NCI-H1694 (cell line): ENCODE measurements at places on chromosomes 3 and 15.

GRCh38 chr3:127458696-127459604 lies 131.6 kb downstream of the TPRA1 start:
- no peak for DNase-seq

DNA sequence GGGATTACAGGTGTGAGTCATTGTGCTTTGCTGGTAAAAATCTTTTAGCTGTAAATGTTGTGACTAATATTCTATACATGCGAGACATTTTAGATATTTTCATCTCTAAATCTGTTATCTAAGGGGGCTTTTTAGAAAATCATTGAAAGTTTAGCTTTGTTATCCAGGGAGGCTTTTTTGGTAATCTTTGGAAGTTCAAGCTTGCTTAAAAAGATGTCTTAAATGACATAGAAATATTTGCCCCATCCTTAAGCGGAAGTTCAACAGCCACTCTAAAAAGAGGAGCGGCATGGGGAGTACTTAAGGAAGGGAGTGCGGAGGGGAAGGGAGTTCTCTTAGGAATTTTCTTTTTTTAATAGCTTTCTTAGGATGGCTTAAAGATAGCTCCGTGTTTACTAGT lies 26.1 kb downstream of the DNAJC13 start:
- DNase-seq, result no peak

DNA sequence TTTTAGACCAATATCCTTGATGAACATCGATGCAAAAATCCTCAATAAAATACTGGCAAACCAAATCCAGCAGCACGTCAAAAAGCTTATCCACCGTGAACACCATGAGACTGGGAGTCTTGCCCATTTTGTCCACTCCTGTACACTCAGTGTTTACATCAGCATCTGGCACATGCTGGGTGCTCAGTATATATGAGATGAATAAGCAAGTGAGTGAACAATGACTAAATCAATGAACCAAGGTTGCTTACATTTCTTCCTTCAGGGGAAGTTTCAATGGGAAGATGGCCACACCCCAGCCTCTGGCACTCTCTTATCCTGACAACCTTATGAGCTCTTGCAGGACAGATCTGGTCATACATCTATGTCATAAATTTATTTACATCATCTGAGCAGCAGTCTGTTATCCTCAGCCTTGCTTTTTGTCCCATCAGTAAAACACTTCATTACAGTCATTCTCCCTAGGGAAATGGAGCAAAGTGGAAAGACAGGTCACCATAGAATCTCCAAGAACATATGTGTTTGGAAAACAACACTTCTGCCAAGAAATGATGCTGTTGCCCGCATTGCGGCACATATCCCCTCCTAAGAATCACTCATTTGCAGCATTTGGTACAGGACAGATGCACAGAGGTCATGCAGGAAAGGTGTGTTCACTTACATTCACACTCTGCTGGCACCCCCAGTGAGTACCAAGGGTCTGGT lies 171.8 kb upstream of the EIF1B start:
- no peak for DNase-seq

DNA sequence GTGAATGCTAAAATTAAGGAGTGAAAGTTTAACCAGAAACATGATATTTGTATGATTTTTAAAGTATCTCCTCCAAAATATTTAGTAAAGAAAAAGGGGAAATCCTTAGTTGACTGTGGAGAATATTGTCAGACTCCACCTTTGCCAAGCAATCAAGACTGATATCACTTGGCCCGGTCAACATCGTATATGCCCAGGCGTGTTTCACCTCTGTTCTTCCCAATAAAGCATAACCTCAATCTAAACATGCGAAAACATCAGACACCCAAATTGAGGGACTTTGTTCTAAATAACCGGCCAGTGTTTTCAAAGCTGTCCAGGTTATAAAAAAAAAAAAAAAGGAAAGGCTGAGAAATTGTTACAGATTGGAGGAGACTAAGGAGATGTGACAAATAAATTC lies 54.2 kb upstream of the PPP4R2 start:
- no peak for DNase-seq

DNA sequence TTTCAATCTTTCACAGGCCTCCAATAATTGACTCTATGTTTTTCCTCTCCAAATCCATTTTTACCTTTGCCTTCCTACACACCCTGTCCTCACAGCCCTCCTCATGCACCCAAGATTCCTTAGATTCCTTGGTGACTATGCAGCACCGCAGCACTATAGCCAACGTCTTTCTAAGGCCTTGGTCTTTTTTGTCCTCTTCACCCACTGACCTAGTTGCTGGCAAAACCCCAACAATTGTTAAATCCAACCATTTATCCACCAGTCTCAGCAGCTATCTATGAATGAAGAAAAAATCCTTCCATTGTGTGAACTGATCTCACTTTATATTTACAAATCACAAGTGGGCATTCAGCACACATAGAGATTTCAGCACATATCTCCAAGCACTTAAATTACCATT lies 203.9 kb downstream of the VGLL3 start:
- no peak for DNase-seq

- no peak for DNase-seq
Observed at GRCh38 chr3:146117406-146118285, 43.3 kb downstream of the PLOD2 start.

DNA sequence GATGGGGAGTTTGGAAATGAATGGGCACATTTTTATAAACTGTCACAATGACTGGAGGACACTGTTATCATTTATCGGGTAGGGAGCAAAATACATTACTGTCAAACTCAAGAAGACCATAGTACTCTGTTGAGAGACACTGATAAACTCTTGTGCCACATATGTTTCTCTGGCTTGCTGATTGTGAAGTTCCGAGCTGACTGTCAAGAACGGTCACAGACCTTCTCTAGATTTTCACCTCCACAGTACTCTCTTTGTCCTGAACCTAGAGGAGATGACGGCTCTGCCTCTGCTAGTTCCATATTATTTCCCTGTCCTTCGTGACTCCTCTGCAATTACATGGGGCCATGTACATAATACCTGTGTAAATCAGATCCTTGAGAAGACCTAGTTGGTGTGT lies 451.9 kb downstream of the LPP start:
- DNase-seq, result no peak
